Epithelial cell of proximal tubule (primary cell): ENCODE measurements at places on chromosomes 3 and 15. TPM values are rescaled to one million over a fixed set of nuclear protein-coding genes. Genes with fewer than 3 reads are reported as not detected.

- DNase-seq: no peak
Observed at GRCh38 chr3:172938788-172939187, 188.3 kb downstream of the ECT2 start.

- no peak for DNase-seq
Observed at GRCh38 chr3:151297429-151297828, 19.1 kb upstream of the P2RY14 start.

GRCh38 chr3:49807431-49808114 lies 4.5 kb downstream of the INKA1 start:
- DNase-seq: no peak

DNA sequence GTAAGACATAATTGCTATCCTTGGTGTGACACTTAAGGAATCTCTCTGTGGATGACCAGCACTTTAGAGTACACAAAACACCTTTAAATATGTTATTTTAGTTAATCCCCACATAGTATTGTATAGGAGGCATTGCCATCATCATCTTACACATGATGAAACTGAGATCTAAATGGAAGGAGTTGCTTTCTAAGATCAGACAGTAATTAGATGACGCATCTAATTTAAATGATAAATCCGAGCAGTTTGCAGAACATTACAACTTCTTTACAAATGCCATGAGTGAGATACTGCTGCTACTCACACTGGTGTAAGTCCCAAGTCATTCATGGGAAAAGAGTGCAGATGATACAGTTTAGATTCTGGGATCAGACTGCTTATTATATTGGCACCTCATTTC lies 431.9 kb downstream of the MFSD1 start:
- no peak for DNase-seq

EPHB1 gene
- 1.6 and 2.7 TPM in 2 replicates for total RNA-seq
